ENCODE measurements at places on chromosomes 11 and 22.

GRCh38 chr11:105181521-105181920 is 42.0 kb upstream of the CARD18 start:
- peak; percentile 65 for DNase-seq

GRCh38 chr11:119752345-119752871 is 23.4 kb upstream of the NECTIN1 start:
- no peak for DNase-seq

DNA sequence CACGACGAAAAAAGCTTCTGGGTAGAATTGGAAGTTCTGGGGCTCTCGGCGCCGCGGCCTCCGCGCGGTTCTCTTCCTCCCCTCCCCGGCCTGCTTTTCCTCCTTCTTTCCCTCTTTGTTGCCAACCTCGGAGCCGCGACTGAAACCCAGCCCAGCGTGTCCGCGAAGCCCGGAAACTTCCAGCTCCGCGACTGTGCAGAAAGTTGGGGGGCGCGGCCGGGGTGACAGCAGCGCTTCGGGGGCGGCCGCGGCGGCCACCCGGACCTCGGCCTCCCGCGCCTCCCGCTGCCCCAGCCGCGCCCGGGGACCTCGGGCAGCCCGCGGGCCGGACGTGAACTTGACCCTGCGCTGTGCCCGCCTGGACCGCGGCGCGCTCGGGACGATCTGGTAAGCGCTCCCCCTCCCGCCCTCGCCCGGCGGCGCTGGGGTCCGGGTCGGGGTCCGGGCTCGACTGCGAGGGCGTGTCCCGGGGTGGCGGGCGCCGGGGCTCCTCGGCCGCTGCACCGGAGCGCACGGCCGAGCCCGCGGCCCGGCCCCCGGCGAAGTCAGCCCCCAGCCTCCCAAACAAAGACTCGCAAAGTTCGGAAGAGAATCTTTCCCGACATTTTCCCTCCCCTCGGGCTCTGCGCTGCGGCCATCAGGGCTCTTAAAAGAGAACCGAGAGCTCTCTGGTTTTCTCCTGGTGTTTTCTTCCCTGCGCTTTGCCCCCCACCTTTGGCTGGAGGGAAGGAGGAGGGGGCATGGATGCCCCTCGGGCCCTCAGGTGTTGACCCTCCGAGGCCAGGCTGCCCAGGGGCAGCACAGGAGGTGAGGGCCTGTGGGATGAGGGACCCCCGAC is 67.9 kb upstream of the WNT7B start:
- peak; percentile 71 for DNase-seq

GRCh38 chr11:64262271-64263002 is 11.1 kb downstream of the PLCB3 start:
- DNase-seq, result no peak

GRCh38 chr11:94675813-94676212 is 92.3 kb upstream of the AMOTL1 start:
- DNase-seq, result no peak

GRCh38 chr11:32267679-32268187 is 167.6 kb downstream of the WT1 start:
- no peak for DNase-seq

DNA sequence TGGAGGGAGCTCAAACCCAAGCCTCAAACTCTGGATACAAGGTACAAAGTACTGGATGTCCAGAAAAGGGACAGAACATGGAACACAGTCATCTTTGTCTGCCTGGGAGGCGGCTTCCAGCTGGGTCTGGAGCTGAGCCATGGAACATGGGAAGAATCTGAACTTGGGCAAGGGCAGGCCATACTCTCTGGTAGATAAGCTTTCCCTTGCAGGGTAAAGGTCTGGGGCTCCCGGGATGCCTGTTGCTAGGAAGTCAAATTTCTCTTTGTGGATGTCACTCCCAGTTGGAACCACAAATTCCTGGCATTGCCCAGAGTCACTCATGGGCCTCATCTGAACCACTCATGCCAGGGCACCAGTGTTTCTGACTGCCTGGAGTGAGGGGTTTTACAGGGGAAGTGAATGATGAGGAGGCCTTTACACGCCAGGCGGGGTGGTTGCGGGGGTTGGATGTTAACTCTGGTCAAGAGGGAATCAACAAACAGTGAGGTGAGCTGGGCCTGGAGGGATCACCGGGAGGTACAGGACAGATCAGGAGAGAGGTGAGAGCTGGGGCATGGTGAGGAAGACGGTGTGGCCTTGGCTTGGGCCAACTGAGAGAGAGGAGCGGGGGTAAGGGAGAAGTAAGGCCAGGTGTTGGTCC is 5.7 kb downstream of the FTH1 start:
- DNase-seq, result peak; percentile 63

DNA sequence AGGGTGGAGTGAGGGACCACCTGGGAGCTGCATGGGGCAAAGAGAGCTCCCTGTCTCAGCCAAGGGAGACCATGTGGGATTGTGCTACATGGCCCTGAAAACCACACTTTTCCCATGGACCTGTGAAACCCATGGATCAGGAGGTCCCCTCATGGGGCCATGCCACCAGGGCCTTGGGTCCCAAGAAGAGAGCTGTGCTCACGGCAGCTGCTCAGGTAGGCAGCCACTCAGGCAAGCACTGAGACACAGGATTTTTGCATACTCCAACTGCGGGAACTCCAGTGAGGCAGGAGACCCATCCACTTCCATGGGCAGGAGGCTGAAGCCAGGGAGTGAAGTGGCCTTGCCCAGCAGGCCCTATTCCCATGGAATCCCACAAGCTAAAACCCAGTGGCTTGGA is 190.0 kb downstream of the KCNA4 start:
- DNase-seq, result no peak

DNA sequence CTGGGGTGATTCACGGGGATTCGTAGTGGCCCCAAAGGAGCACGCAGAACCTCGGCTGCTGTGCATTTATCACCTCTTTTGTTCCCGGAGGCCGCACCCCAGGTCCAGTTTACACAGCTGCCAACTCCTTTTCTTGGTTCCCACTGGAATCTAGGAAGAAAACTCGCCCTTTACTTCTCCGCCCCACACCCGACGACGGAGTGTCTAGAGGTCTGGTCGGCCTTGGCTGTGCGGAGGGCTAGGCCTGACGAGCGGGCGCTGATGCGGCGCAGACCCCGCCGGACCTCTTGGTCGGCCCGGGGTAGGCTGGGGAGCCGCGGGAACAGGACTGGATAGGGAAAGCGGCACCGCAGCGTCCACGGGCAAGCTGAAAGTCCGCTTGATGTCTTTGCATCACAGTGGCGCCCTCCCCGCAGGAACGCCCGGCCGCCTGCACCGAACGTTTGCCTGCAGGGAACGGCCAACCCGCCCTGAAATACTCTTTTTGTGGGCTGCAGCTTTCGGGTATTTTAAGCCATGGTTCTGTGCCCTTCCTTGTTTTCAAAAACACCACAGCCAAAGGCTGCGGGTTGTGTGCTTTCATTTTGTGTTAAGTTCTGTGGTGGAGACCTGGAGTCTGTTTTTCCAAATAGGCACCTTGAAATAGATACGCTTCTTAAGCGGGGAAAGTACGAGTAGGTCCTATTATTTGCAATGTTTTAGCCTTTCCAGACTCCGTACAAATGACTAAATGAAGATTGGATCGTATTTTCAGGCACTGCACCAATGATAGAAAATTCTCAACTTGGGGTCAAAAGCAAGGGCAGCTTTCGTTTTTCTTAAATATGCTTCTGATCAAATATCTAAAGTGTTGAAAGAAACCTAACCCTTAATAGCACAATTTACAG is 829 bp upstream of the ZBED5 start:
- peak; percentile 78 for DNase-seq

DNA sequence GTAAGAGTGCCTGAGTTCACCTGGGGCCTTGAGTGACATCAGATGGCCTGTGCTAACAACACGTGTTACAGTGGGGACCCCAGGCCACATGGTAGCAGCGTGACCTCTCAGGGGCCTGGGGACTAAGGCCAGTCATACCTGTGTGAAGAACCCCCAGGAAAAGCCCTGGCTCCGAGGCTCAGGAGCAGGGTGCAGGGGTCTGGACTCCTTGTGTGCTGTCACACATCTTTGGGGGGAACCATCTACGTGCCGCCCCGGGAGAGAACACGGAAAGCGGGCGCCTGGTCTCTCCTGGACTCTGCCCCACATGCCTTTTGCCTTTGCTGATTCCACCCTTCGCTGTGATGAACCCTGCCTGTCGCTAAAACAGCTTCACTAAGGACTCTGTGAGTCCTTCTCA is 48.7 kb downstream of the SHANK2 start:
- no peak for DNase-seq

GRCh38 chr22:31269892-31270579 is 22.3 kb downstream of the PIK3IP1 start:
- no peak for DNase-seq

DNA sequence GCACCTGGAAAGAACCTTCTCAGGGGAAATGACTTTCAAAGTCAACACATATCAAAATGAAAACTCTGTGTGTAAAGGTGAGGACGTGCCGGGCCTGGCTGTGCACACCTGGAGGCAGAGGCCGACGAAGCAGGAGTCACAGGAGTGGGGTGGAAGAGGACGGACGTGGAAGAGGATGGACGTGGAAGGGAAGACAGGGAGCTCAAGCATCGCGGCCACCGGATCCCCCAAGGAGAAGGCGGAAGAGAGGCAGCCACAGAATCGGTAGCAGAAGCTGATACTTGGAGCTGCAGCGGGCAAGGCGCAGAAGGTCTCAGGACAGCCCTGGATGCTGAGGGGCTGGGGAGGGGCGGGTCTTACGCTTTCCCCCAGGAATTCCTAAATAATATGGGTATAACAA is 519.8 kb downstream of the BRD1 start:
- DNase-seq, result no peak

GRCh38 chr11:96486890-96487611 is 97.2 kb downstream of the JRKL start:
- DNase-seq, result peak; percentile 19

GRCh38 chr11:76673176-76674142 is 2.9 kb upstream of the LRRC32 start:
- DNase-seq, result no peak

- DNase-seq, result no peak
Observed at GRCh38 chr11:35346472-35347156, 72.7 kb downstream of the SLC1A2 start.

- DNase-seq, result peak; percentile 37
Observed at GRCh38 chr11:122663764-122664163, 8.2 kb downstream of the UBASH3B start.

DNA sequence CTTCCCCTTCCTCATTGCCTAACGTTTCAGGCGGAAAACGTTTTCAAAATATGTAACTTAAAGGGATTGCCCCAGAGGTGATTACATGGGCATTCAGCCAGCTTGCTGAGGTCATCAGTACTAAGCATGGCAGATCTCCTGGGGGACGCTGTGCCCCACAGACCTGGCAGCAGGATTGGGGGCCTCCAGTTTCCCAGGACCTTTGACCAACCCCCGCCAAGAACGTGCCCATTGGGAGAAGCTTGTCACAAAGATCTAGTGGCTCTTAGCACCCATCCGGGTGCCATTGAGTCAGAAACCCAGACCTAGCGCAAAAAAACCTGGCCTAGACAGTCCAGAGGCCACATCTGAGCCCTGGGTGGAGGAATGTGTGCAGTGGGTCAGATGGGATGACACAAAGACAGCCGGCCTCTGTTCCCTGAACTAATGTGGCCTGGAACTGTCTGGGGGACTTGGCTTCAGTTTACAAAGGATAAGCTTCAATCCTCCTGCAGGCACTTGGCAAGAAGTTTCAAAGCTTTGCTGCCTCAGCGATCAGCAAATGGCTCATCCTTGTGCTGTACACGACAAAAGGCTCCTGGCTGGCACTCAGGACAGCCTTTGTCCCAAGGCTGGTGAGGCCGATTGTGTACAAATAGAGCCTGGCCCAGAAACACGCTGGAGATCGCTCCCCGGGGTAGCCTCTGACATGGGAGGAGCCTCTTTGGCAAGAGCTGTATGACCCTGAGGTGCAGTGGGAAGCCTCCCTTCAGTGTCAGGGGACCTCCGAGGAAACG is 9.5 kb downstream of the C1QTNF6 start:
- peak; percentile 30 for DNase-seq

DNA sequence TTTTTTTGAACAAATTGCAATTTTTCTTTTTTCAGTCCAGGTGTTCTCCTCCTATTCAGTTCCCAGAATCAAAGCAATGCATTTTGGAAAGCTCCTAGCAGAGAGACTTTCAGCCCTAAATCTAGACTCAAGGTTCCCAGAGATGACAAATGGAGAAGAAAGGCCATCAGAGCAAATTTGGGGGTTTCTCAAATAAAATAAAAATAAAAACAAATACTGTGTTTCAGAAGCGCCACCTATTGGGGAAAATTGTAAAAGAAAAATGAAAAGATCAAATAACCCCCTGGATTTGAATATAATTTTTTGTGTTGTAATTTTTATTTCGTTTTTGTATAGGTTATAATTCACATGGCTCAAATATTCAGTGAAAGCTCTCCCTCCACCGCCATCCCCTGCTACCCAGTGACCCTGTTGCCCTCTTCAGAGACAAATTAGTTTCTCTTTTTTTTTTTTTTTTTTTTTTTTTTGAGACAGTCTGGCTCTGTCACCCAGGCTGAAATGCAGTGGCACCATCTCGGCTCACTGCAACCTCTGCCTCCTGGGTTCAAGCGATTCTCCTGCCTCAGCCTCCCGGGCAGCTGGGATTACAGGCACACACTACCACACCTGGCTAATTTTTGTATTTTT is 6.2 kb upstream of the UBE4A start:
- DNase-seq, result peak; percentile 82

DNA sequence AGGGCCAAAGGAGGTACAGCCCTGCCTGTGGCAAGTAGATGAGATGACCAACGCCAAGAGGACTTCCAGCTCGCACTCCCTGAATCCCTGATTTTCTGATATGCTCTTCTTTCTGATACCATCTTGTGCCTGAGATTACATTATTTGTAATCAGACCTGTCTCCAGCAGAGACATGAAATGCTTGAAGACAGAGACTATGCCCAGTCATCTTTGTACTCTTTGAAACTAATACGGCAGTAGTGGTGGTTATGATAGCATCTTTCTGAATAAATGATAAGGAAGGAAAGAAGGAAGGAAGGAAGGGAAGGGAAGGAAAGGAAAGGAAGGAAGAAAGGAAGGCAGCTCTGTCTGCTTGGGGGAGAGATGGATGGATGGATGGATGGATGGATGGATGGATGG is 27.8 kb downstream of the IL10RA start:
- DNase-seq, result no peak

- DNase-seq, result no peak
Observed at GRCh38 chr11:106426696-106427095, 349.2 kb downstream of the AASDHPPT start.

- no peak for DNase-seq
Observed at GRCh38 chr11:121485216-121485615, 32.4 kb upstream of the SORL1-AS1 start.
